G401 (cell line): ENCODE measurements at places on chromosomes 7 and 10. TPM values are rescaled to one million over a fixed set of nuclear protein-coding genes. Genes with fewer than 3 reads are reported as not detected.

Gene SEC23IP
- 5.4 and 28.6 TPM in 2 replicates for total RNA-seq

DNA sequence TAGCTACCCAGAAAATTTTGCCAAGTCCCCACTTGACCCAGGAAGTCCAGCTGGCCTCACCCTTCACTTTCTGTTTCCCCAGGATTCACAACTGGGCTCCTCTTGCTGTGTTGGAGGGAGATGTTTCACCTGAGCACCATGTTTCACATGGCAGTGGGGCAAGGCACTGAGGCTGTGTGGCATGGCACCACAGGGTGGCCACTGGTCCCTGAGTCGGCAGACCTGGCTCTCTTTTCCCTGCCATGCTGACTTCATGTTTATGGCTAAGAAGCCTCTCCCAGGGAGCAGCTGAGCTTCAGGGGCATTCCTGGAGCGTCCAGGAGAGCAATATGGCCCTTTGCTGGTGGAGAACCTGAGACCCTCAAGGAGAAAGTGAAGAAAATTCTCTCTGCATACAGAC is 266.9 kb downstream of the RPS24 start:
- DNase-seq, result no peak

- no peak for DNase-seq
Measured at GRCh38 chr10:15485027-15485426, 113.9 kb upstream of the FAM171A1 start.

DNA sequence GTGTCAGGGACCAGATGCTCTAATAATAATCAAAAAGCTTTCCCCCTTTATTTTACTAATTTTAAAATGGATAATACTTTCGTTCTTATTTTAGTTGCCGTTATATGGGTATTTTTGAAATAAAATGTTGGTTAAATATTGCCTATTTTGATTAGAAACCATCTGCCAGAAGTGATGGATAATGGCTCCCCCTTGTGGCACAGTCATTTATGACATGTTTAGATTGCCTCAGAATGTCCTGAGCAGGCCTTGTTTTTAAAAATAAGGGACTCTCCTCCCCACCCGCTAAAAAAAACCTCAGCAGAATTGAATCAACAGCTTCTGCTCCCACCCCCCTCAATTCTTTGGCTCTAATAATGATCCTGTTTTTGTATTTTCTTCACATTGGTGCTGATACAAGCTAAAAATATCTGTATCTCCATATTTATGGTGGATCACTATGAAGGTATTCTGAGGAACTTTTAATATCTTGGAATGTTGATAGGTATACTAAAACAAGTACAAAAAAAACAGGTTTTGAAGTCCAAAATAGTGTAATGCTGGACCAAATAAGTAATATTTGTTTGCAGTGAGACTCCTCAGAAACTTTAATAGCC is 38.8 kb downstream of the TMEM60 start:
- peak; percentile 84 for DNase-seq

DNA sequence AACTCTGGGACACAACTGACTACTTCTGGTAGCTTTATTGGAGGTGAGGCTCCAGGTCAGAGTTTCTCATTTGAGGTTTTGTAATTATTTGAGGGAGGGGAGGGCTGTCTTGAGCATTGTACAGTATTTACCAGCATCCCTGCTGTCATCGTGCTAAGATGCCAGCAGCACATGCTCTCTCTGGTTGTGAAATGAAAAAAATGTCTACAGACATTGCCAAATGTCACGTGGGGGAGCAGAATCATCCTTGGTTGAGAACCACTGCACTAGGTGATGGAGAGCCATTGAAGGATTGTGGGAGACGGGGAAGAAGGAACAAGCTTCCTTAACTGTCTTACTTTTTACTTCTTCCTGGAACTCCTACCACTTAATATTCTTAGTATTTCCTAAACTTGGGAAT is 5.0 kb downstream of the SEPTIN7 start:
- peak; percentile 23 for DNase-seq
